ENCODE measurements at places on chromosomes 4 and X.

GRCh38 chrX:78029663-78030062 is 60.2 kb upstream of the PGAM4 start:
- no peak for DNase-seq

DNA sequence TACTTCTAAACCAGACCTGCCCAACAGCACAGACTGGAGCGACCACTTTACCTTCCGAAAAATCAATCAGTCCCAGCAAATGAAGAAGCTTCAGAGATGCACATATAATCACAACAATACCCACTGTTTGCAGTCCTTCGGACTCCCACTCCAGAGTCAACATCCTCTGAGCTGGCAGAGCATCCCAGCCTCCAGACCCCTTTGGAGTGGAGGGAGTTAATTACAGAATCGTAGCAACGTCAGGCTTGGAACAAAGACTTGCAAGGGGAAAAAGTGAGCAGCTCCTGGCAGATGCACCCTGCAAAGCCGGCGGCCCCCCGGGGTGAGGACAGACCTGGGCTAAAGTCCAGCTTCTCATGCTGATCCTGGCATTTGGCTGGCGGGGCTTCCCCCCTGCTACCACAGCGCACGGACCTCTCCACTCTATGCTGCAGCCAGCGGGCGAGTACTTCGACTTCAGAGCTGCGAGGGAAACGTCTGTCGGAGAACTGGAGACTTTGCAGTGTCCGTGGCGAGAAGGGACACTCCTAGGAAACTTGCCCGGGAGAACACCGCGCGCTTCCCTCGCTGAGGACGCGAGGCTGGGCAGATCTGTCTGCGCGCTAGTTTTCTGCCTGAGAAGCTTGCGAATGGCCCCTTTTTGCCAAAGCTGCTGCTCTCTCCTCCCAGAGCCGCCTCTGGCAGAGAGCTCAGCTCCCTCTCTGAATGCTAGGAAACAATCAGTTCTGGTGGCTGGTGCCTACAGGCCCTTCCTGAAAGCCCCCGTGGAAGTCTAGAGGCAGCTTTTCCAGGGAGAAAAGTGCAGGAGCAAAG is 283.7 kb downstream of the PACRGL start:
- DNase-seq: no peak

- DNase-seq: no peak
Measured at GRCh38 chr4:135244056-135244455, 1042.5 kb upstream of the PABPC4L start.

DNA sequence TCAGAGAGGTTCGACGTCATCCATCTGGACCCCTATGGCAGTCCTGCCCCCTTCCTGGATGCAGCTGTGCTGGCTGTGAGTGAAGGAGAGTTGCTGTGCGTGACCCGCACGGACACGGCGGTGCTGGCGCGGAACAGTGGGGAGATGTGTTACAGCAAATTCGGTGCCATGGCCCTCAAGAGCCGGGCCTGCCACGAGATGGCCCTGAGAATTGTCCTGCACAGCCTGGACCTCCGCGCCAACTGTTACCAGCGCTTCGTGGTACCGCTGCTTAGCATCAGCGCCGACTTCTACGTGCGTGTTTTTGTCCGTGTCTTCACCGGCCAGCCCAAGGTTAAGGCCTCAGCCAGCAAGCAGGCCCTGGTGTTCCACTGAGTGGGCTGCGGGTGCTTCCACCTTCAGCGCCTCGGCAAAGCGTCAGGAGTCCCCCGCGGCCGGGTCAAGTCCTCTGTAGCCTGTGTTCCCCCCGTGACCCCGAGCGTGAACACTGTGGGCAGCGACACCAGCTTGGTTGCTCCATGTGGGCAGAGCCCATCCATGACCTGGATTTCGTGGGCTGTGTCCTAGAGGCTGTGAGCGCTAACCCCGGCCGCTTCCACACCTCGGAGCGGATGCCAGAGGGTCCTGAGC is 186.7 kb upstream of the SLITRK2 start:
- no peak for DNase-seq

DNA sequence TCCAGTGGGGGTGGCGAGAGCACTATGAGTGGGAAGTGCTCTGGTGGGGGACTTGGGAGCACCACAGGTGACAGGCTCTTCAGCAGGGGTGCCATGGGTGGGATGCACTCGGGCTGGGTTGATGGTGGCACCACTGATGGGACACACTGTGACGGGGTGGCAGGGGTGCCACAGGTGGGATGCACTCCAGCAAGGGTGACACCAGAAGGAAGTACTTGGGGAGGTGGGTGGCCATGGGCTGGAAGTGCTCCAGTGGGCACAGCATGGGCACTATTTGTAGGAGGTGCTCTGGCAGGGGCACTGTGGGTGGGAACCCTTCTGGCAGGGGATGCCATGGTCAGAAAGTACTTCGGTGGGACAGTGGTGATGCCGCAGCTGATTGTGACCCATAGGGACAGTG is 346.6 kb downstream of the CFAP47 start:
- no peak for DNase-seq

GRCh38 chrX:24839331-24839730 is 145.6 kb downstream of the POLA1 start:
- no peak for DNase-seq

DNA sequence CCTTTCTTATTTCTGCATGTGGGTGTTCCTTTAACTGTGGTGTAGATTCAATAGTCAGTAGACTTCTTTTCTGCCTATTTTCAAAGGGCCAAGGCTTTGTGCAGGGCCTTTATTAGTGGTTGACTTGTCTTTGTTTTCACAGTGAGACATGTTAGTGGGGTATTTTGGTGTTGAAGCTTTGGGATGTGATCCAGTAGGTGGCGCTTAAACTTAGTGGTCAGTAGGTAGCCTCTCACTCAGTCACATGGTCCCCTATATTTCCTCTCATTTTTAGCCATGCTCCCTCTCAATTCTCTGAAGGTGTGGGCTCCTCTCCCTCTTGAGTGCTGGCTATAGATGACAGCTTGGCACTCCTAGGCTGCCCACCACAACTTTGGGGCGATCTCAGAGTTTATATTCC is 23.4 kb upstream of the SLC10A7 start:
- DNase-seq: no peak

DNA sequence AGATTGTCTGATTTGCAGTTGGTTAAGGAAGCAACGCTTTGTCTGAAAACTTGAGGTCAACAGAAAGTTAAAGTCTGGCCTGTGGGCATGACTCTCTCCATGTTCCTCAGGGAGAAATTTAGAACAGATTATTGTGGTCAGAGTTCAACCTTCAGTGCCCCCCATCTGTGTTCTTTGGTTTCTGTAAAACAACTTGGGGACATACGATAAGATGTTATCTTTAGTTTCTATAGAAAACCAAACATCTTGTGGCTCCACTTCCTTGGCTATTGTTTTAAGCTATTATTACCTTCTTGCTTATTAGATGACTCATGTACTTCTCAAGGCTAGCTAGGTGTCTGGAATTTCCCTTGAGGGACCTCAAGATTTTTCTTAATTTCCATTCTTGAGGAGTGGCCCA is 507.7 kb downstream of the PDHA2 start:
- DNase-seq: no peak
